Left ventricle myocardium inferior (tissue), 1 donor: ENCODE measurements at places on chromosomes 1 and 21.

- no peak overlapping the region for H3K4me3 ChIP-seq
- no peak for DNase-seq
- no peak overlapping the region for H3K27ac ChIP-seq
- H3K27me3 ChIP-seq, result no peaks in the 10 kb centered on the region
- H3K4me1 ChIP-seq, result peaks cover 12% of the 10 kb centered on the region
Observed at GRCh38 chr1:64029037-64029436, 174.4 kb upstream of the UBE2U start.

DNA sequence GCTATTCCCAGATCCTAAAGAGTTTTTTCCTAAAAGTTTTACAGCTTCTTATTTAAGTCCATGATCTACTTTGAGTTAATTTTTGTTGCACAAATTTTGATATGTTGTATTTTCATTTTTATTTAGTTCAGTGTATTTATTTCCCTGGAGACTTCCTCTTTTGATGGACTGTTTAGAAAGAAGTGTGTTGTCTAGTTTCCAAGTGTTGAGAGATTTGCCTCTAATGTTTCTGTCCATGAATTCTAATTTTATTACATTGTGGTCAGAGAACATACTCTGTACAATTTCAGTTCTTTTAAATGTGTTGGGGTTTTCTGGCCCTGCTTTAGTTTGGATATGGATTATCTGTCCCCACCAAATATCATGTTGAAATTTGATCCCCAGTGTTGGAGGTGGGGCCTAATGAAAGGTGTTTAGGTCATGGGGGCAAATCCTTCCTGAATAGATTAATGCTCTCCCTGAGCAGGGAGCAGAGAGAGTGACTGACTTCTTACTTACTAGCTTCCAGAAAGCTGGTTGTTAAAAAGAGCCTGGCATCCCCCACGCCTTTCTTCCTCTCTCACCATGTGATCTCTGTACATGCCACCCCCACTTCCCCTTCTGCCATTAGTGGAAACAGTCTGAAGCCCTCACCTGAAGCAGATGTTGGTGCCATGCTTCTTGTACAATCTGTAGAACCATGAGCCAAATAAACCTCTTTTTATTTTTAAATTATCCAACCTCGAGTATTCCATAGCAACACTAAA is 4.6 kb downstream of the CHD1L start:
- H3K36me3 ChIP-seq, result no peaks in the 10 kb centered on the region
- H3K4me1 ChIP-seq, result peaks cover 26% of the 10 kb centered on the region
- H3K27me3 ChIP-seq, result no peaks in the 10 kb centered on the region
- no peak for DNase-seq
- no peak overlapping the region for H3K27ac ChIP-seq

GRCh38 chr1:6488602-6489382 is 2.7 kb downstream of the PLEKHG5 start:
- DNase-seq, result no peak
- no peak overlapping the region for H3K4me3 ChIP-seq
- peaks cover 99% of the 10 kb centered on the region for H3K4me1 ChIP-seq
- no peaks in the 10 kb centered on the region for H3K36me3 ChIP-seq
- H3K27me3 ChIP-seq, result peaks cover 17% of the 10 kb centered on the region
- H3K27ac ChIP-seq, result peak overlapping the region; percentile 79

- H3K4me3 ChIP-seq, result no peak overlapping the region
- DNase-seq, result no peak
- H3K36me3 ChIP-seq, result peaks cover 72% of the 10 kb centered on the region
- peaks cover 26% of the 10 kb centered on the region for H3K4me1 ChIP-seq
Observed at GRCh38 chr1:154270833-154271232, 1.6 kb upstream of the HAX1 start.

GRCh38 chr21:26844258-26845065 is 747 bp downstream of the ADAMTS1 start:
- H3K27me3 ChIP-seq, result no peaks in the 10 kb centered on the region
- H3K36me3 ChIP-seq, result peaks cover 32% of the 10 kb centered on the region
- H3K27ac ChIP-seq, result peak overlapping the region; percentile 99

GRCh38 chr1:153262462-153263157 is 3.1 kb downstream of the LORICRIN start:
- DNase-seq, result no peak
- H3K36me3 ChIP-seq, result no peaks in the 10 kb centered on the region
- no peak overlapping the region for H3K4me3 ChIP-seq
- peaks cover 99% of the 10 kb centered on the region for H3K27me3 ChIP-seq
- no peak overlapping the region for H3K27ac ChIP-seq
- peaks cover 19% of the 10 kb centered on the region for H3K4me1 ChIP-seq

GRCh38 chr1:223197923-223198627 is 55.0 kb upstream of the TLR5 start:
- peaks cover 17% of the 10 kb centered on the region for H3K27me3 ChIP-seq
- no peak overlapping the region for H3K4me3 ChIP-seq
- no peak for DNase-seq
- no peak overlapping the region for H3K27ac ChIP-seq
- no peaks in the 10 kb centered on the region for H3K4me1 ChIP-seq

GRCh38 chr1:219555031-219555692 is 57.7 kb downstream of the ZC3H11B start:
- H3K27me3 ChIP-seq, result no peaks in the 10 kb centered on the region
- no peaks in the 10 kb centered on the region for H3K4me1 ChIP-seq
- H3K27ac ChIP-seq, result no peak overlapping the region
- H3K4me3 ChIP-seq, result no peak overlapping the region

DNA sequence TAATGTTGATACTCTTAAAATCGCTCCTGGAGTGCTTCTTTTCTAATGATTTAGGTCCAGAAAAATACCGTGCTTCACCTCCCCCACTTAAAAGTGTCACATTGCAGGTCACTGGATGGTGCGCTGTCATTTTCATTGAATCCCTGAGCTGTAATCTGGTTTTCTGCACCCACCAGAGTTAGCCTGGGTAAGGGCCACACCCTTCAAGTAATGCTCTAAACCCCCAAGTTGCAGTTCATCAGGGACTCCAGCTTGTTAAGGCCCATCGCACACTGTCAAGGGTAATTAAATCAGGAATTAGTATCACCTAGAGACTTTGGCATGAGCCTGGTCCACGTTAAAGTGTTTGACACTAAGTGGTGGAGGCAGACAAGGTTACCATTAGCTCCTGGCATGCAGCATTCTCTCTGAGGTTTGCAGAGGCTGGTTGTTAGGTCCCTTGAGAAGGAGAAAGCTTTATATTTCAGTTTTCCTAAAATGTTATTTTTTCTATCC is 34.0 kb downstream of the ASTN1 start:
- no peaks in the 10 kb centered on the region for H3K4me1 ChIP-seq
- no peak overlapping the region for H3K27ac ChIP-seq
- H3K36me3 ChIP-seq, result no peaks in the 10 kb centered on the region
- no peak for DNase-seq
- no peak overlapping the region for H3K4me3 ChIP-seq
- H3K27me3 ChIP-seq, result no peaks in the 10 kb centered on the region

GRCh38 chr1:98221923-98222322 is 301.1 kb upstream of the DPYD start:
- no peaks in the 10 kb centered on the region for H3K36me3 ChIP-seq
- DNase-seq, result no peak
- H3K4me1 ChIP-seq, result no peaks in the 10 kb centered on the region

- DNase-seq, result no peak
- no peaks in the 10 kb centered on the region for H3K4me1 ChIP-seq
- no peak overlapping the region for H3K4me3 ChIP-seq
- H3K36me3 ChIP-seq, result no peaks in the 10 kb centered on the region
- H3K27me3 ChIP-seq, result peaks cover 10% of the 10 kb centered on the region
Observed at GRCh38 chr1:154682254-154682653, 74.3 kb upstream of the ADAR start.

DNA sequence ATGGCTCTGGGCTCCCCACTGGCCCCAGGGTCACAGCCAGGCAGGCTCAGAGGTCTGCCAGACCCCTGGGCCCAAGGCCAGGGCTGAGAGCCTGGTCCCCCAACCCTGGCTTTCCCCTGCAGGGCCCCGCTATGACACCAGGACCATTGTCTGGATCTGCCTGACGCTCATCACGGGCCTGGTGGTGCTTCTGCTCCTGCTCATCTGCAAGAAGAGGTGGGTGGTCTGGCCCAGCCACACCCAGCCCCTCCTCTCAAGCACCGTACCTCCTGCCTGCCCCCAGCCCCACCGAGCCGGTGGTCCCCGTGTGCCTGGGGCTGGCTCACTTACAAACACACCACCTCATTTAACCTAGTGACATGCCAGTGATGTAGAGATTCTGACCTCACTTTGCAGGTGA is 31.8 kb downstream of the EPHA8 start:
- H3K36me3 ChIP-seq, result no peaks in the 10 kb centered on the region
- no peak overlapping the region for H3K27ac ChIP-seq
- no peaks in the 10 kb centered on the region for H3K4me1 ChIP-seq
- no peak overlapping the region for H3K4me3 ChIP-seq

DNA sequence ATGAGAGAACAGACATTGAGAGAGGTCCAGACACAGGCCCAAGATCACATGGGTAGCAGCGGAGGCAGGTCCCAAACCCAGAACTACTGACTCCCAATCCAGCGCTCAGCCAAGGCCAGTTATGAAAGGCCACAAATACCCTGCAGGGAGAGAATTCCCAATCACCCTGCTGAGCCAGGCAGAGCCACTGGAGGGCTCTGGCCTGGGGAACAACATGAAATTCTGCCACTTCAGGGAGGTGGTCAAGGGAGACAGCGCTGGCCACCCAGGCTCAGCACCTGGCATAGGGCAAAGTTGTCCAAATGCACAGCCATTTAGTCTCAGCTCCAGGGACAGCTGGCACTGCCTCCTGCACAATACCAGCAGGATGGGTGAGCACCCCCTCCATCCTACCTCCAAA is 27.5 kb downstream of the SLC9A1 start:
- no peak for DNase-seq
- no peaks in the 10 kb centered on the region for H3K36me3 ChIP-seq
- peaks cover 40% of the 10 kb centered on the region for H3K4me1 ChIP-seq
- H3K27me3 ChIP-seq, result no peaks in the 10 kb centered on the region
- no peak overlapping the region for H3K4me3 ChIP-seq

GRCh38 chr1:229238231-229238630 is 32.7 kb upstream of the RAB4A start:
- DNase-seq, result no peak
- no peaks in the 10 kb centered on the region for H3K27me3 ChIP-seq
- H3K4me3 ChIP-seq, result no peak overlapping the region

GRCh38 chr21:38254970-38255369 is 1.8 kb upstream of the KCNJ15 start:
- no peak overlapping the region for H3K27ac ChIP-seq
- H3K36me3 ChIP-seq, result no peaks in the 10 kb centered on the region
- H3K4me3 ChIP-seq, result no peak overlapping the region
- H3K27me3 ChIP-seq, result peaks cover 21% of the 10 kb centered on the region

GRCh38 chr1:39954324-39954869 is 548 bp upstream of the MFSD2A start:
- H3K4me3 ChIP-seq, result peak overlapping the region; percentile 70
- H3K27ac ChIP-seq, result peak overlapping the region; percentile 58
- no peak for DNase-seq
- H3K27me3 ChIP-seq, result peaks cover 35% of the 10 kb centered on the region

GRCh38 chr1:201759194-201759815 is 69.7 kb upstream of the IPO9 start:
- no peaks in the 10 kb centered on the region for H3K36me3 ChIP-seq
- no peak for DNase-seq
- H3K4me1 ChIP-seq, result peaks cover 100% of the 10 kb centered on the region

DNA sequence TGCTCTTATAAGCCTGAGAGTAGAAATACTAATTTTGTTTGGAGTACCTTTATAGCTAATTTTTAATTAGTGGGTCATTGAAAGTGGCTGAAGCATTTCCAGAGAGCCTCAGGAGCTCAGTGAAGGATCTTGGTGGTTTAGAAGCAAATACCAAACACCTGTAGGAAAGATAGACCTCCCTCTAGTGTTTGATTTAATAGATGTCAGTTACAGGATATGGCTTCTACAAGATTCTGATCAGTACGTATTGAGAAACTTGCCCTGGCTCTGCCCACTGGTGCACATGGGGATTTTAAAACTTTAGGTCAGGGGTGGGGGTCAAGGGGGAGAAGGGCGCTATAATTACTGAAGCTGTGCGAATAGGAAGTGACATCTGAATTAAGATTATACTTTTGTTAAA is 122.2 kb downstream of the POU2F1 start:
- H3K4me1 ChIP-seq, result peaks cover 5% of the 10 kb centered on the region
- peaks cover 13% of the 10 kb centered on the region for H3K36me3 ChIP-seq
- no peak overlapping the region for H3K27ac ChIP-seq
- no peaks in the 10 kb centered on the region for H3K27me3 ChIP-seq
- no peak overlapping the region for H3K4me3 ChIP-seq
- DNase-seq, result no peak

GRCh38 chr1:12047120-12047876 is 15.8 kb upstream of the TNFRSF8 start:
- H3K27ac ChIP-seq, result no peak overlapping the region
- H3K4me1 ChIP-seq, result peaks cover 9% of the 10 kb centered on the region
- peaks cover 21% of the 10 kb centered on the region for H3K27me3 ChIP-seq

DNA sequence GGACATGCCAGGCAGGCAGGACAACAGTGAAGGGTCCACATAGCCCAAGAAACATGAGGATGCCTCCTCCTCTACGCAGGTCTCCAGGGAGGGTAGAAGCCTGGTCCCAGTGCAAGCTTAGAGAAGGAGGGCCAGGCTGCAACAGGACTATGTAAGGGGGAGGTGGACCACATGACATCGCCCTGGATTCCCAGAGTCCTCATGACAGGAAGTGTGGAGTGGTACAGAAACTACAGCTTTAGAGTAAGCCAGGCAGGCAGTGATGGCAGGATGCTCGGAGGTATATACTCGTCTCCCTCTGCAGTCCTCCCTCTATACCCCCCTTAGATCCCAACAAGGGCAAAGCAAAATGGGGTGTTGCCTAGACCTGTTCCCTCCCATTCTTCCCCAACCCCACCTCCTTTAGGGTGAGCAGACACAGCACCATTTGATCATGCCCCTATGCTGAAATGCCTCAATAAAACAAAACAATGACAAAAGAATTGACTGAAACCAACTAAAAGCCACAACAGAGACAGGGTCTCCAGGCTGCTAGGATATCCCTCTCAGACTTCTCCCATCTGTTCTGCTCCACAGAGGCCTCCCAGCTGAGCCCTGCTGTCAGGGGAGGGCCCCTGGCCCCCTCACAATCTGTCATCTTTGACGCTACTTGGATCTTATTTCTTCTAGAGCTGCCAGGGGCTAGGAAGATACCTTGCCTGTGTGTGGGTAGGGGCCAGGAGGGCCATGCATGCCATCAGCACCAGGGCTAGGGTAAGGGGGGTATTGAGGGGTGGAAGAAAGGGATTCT is 13.1 kb downstream of the FAM78B start:
- no peak for DNase-seq
- H3K4me1 ChIP-seq, result peaks cover 19% of the 10 kb centered on the region
- H3K27ac ChIP-seq, result no peak overlapping the region
- H3K36me3 ChIP-seq, result no peaks in the 10 kb centered on the region
- no peaks in the 10 kb centered on the region for H3K27me3 ChIP-seq
